ENCODE measurements at places on chromosomes 11 and 22.

GRCh38 chr11:61752117-61752924 is at the start of gene MYRF:
TSS of gene MYRF (plus strand) at chr11:61752636. CDS start at chr11:61752745, 109 bp downstream.
- peak within 1 kb of the TSS; percentile 53 for H3K4me3 ChIP-seq
- no peaks in the 10 kb centered on the region for H3K4me1 ChIP-seq
- DNase-seq: no peak
- H3K36me3 ChIP-seq: no peaks in the 10 kb centered on the region
- no peaks in the 10 kb centered on the region for H3K27me3 ChIP-seq

GRCh38 chr22:24981656-24982055 is 29.1 kb downstream of the KIAA1671 start:
- no peaks in the 10 kb centered on the region for H3K27me3 ChIP-seq
- H3K4me3 ChIP-seq: no peak overlapping the region
- peaks cover 9% of the 10 kb centered on the region for H3K4me1 ChIP-seq
- no peak overlapping the region for H3K27ac ChIP-seq

DNA sequence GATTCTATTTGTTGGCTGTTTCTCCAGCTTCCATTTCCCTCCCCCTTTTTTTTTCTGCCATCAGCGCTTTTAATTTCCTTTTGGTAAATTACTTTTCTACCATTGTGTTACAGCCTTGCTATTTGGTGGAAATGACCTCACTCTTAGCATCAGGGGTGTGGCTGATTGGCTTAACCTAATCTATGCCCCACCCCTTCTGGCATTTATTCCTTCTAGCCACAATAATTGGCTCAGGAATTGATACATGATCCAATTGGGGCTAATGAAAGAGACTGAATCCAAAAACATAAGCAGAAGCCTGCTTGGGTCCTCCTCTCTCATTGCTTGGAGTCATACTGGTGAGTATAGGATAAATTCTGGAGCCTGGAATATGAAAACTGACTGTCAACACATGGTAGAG is 402.4 kb upstream of the LRRC4C start:
- H3K4me1 ChIP-seq: no peaks in the 10 kb centered on the region
- no peaks in the 10 kb centered on the region for H3K36me3 ChIP-seq
- no peak overlapping the region for H3K27ac ChIP-seq
- no peak overlapping the region for H3K4me3 ChIP-seq

GRCh38 chr22:20979243-20979809 is 2.8 kb upstream of the LZTR1 start:
- H3K36me3 ChIP-seq: no peaks in the 10 kb centered on the region
- H3K4me3 ChIP-seq: peak overlapping the region; percentile 42
- peaks cover 21% of the 10 kb centered on the region for H3K4me1 ChIP-seq

DNA sequence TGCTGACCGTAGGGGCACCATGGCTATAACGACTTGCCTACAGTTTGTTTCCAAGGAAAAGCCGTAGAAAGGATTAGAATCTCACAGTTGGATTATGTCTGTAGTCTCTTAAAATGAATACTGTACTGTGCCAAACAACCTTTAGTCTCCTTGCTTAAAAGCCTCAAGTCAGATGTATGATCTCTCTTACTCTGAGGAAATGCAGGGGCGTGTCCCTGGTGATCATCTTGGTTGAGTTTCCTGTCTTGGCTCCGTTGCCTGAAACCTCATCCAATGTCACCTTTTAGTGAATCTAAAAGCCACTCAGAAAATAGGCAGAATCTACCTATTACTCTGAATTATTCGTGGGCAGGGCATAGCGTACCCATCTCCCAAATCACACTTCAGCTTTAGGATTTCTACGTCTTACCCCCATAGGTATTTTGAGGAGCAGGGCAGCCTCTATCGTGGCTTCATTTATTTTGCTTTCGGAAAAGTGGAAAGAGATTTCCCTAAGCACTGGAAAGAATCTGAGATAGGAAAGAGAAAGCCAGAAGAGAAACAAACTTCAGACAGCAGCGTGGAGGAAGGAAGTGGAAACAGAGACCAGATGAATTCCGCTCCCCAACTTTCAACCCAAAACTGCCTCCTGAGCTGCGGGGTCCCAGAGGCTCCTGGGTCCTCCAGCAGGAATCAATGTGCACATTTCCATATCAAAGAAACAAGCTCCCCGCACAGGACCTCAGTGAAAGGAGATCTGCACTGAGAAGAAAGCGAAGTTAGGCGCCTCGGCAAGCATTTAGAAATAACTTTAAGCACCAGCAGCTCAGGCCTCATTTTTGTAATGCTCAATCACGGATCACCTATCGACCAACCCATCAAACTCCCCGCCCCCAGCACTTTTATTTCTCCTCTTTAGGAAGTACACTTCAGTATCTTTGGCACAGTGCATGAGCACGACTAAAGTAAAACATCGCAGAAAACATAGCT is 245.8 kb downstream of the ETS1 start:
- H3K27me3 ChIP-seq: no peaks in the 10 kb centered on the region
- no peaks in the 10 kb centered on the region for H3K36me3 ChIP-seq
- DNase-seq: no peak

Data from breast epithelium (tissue), 4 donors.